ENCODE measurements at places on chromosomes 5 and 9.

DNA sequence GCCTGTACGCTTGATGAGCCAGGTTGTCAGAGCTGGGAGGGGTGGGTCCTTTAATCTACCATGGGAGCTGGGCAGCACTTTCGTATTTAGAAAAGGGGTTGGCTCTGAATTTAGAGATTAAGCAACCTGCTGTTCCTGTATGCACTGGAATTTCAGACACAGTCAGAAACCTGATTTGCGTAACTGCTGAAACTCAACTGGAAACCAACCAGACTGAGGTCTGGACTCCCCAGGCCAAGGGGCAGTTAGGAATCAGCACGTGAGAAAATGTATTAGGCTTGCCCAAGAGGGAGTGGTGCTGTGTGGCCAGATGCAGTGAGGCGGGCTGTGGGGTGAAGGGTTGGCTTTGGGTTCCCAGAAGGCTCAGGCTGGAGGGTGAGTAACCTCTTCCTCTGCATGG lies 235.0 kb downstream of the GOLPH3 start:
- DNase-seq = no peak

GRCh38 chr5:133754575-133755169 lies 142.3 kb upstream of the FSTL4 start:
- peak; percentile 19 for DNase-seq

DNA sequence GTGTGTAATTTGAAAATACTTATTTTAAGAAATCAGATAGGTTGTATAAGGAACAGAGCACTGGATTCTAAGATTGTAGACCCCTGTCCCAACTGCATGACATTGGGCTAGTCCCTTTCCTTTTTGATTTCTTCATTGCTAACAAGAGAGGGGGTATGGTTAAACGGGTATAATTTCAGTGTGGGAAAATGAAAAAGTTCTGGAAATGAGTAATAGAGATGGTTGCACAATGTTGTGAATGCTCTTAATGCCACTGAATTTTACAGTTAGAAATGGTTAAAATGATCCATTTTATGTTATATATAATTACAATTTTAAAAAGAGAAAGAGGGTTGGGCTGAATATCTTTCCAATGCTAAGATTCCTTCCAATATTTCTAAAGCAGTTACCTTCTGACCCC lies 103.3 kb upstream of the LHFPL2 start:
- DNase-seq = no peak

DNA sequence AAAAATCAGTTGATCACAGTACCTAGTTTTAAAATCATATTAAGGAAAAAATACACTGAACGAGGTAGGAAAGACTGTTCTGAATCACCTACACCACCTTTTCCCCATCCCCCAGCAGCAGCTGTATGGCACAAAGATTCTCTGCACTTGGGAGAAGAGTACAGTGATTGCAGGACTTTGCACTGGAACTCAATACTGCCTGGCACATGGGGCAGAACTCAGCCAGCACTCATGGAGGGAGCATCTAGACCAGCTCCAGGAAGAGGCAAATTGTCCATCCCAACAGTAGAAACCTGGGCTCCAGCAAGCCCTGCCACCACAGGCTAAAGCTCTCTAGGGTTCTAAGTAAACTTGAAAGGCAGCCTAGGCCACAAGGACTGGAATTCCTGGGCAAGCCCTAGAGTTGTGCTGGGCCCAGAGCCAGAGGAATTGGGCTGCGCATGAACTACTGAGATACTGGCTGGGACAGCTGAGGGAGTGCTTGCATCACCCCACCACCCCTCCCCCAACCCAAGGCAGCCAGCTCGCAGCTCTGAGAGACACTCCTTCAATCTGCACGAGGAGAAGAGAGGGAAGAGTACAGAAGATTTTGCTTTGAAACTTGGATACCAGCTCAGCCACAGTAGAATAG lies 654.4 kb upstream of the CDH6 start:
- no peak for DNase-seq

GRCh38 chr5:157892974-157893373 lies 34.0 kb upstream of the CLINT1 start:
- no peak for DNase-seq

DNA sequence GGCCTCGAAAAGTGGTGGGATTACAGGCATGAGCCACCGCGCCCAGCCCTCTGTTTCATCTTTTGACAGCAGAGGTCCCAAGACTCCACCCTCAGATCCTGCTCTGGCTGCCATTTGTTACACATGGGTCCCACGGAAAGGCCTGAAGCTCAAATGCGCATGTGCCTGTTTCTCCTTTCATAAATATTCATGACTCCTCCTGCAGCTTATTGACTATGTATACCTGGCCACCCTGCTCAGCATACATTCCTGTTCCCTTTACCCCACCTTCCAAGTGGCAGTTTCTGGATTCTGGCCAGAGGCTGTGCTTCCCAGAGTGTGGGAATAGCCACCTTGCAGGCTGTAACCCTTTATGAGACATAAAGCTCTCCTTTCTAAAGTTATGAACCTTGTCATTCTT lies 46.5 kb downstream of the AUH start:
- DNase-seq = no peak

DNA sequence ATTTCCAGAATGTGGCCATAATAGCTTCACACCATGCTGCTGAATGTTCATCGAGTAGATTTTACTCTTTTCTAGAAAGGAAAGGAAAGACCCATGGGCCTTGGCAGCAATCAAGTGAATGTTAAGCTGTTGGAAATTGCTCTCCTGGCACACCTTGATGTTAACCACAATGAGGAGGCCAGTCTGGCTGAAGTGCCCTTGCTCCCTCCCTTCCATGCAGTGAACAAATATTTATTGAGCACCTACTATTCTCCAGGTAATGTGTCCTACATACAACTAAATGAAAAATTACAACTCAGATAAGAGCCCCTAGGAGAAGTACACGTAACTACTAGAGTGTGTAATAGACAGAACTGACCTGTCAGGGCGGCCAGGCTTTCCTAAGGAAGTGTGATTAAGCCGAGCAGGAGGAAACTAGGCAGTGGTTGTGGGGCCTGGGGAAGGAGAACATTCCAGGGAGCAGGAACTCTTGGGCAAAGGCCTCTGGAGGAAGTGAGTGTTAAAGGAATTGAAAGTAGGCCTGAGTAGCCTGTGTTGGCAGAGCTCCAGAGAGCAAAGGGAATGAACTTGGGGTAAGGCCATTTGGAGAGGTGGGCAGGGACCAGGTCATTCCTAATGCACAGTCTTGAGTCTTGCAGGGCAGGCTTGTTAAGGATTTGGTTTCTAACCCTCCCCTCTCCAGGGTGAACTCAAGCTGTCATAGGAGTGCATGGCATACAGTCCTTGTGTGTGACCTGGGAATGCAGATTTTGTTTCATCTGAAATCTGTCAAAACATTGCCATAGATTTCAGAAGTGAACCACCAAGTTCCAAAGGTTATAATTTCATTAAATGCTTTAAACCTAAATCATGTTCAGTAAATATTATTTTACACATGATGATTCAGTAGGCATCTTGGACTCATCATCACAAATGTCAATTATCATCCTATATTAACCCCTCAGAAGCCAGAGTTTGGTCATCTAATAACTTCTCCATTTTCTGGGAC lies 9.0 kb upstream of the ZSWIM6 start:
- DNase-seq = no peak

DNA sequence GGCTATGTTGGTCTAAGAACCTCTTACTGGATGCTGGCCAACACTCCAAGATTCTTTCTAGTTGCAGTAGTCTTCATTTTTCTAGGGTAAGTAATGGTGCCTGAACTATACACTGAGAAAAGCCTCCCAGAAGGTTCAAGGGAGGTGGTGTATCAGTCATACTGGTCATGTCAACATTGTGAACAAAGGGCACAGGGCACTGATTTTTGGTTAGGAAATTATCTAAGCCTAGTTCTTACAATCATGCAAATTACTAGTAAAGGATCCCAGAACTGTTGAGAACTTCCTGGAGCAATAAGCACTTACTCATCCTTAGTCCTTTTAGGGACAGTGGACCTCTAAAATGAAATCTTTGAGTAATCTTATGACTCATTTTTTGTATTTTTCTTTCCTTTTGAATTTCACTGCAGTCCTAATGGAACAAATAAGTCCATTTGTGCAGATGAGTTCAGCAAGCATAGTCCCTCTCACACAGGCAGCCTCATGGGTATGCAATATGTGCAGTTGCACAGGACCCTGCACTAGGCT lies 21.1 kb upstream of the CDC42SE2 start:
- DNase-seq = no peak

GRCh38 chr5:95045181-95045965 lies 239.5 kb downstream of the MCTP1 start:
- DNase-seq = no peak

- DNase-seq = no peak
Observed at GRCh38 chr9:76835571-76836283, 70.2 kb downstream of the PRUNE2 start.

DNA sequence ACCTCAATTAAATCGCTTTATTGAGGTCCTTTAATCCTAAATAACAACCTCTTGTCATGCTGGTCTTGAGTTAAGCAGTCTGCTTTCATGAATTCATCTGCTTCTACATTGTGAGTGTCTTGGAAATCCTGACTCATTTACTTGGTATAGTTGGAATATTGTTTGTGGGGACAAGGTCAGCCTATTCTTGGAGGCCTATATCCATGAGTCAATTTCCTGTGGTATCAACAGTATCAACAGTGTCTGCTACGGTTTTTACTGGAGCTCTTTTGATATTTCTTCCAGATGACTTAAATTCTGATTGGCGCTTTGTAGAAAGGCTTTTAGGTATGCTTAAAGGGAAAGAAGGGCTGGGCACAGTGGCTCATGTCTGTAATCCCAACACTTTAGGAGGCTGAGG lies 71.2 kb upstream of the PARP8 start:
- DNase-seq = no peak

- no peak for DNase-seq
Observed at GRCh38 chr5:138128334-138128733, 10.9 kb downstream of the NME5 start.

DNA sequence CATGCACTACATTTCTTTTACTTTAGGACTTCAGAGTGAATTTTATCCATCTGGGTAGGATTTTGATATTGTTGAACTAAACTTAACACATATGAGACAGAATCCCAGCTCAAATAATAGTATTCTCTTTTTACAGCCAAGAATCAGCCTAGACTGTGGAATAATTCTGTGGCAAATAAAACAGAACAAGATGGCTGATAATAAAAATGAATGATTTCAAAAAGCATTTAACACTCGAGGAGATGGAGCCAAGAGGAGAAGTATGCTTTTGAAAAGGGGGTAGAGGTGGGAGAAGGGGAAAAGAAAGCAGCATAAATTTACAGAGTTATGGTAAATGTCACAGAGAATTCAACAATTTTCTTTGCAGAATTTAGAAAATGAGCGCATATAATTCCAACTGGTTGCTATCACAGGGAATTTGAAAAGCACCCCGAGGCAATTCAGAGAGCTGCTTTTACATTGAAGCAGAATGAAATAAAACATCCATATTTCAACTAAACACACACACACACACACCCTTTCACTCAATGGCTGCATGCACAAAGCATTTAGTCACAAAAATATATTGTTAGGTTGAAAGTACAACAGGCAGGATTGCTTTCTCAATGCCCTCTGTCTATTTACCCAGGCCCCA lies 60.2 kb upstream of the DMAC1 start:
- no peak for DNase-seq

DNA sequence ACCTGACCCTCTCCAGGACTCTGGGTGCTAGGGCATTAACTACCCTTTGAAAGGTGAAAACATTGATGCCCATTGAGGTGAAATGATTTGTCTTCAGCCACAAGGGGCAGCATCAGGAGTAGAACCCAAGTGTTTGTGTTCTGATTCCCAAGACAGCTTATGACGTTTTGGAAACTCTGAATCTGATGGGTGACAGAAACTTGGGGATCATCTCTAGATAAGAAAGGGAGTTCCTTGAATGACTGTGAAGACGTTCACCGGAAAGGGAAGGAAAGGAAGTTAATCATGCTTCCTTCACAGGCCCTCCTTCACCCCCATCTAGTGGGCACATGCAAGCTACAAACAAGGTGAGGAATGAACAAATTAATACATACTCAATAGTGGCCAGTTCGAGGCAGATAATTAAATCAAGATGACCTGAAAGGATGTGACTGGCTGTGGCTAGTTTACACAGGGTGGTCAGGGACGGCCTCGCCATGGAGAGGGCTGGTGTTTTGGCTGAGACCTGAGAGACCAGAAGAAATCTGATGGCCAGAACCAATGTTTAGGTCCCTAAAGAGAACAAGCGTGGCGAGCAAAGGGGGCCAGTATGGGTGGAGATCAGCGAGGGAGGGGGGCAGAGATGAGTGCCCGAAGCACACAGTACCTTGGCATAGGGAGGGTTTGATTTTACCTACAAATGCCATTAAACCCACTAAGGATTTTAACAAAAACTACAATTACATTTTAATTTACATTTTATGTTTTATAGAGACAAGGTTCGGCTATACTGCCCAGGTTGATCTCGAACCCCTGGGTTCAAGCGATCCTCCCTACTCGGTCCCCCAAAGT lies 937 bp upstream of the SLC26A2 start:
- peak; percentile 37 for DNase-seq

GRCh38 chr9:33350310-33350709 lies 52.1 kb downstream of the AQP7 start:
- DNase-seq = no peak

DNA sequence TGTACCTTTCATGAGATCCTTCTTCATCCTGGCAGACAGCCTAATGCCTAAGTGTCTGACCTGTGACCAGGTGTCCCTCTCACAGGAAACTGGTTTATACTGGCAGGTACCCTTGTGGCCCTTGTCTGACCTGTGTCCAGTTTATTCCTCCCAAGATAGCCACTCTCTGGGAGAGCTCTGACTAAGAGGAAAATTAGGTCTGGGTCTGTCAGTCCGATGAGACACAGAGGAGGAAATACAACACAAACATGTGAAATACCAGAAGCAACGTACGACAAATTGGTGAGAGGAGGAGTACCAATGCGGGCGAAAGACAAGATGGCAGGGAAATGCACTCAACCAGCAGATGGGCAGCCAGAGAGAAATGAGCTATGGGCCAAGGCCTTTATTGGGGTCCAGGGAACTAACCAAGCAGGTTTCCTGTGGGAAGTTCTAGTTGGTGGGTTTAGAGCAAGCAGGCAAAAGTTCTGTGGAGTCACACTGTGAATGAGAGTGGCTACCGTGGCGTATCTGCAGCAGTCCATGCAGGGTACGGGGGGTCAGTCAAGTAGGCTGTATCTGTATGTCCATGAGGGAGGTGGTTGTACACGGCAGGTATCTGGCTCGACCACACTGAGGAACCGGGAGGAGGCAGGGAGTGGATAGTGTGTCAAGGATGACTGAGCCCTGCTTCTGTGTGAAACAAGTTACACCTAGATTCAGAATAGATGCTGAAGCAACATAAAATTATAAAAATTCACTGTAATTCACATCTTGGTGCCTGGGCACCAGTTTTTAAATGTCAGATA lies 109.0 kb downstream of the MLLT3 start:
- no peak for DNase-seq

DNA sequence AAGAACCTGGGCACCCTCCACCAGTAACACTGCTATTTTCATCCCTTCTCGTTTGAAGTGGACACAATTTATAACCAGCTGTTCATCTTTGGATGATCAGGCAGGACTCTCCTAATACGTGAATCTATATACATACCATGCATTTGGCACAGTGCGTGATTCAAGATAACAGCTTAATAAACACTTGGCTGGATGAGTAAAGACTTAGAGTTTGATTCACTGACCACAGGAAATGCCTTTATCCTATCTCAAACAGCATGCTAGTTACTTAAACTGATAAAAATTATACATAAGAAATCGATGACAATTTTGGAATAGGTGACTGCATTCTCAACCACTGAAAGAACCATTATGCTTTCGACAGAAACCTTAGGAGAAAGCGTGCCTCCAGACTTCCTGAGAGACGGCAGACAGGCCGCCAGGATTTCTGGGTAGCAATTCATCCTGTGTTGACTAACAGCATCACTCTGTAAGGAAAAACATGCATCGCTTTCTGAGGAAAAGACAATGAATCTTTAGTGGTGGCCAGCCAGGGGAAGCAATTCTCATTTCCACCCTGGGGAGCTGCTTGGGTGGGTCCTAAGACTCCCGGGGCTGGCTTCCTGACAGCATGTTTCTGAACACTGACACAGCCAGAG lies 9.7 kb downstream of the MRPL36 start:
- DNase-seq = no peak

All from HuH-7.5 (cell line).